Motor neuron (in vitro differentiated cells): ENCODE measurements at places on chromosomes 12 and 14. TPM values are rescaled to one million over a fixed set of nuclear protein-coding genes. Genes with fewer than 3 reads are reported as not detected.

GRCh38 chr14:71336489-71337192, 429.4 kb downstream of the PCNX1 start:
- ATAC-seq = no peak

- ATAC-seq = peak; percentile 69
Observed at GRCh38 chr12:70823182-70823976, 97.2 kb downstream of the PTPRR start.

DNA sequence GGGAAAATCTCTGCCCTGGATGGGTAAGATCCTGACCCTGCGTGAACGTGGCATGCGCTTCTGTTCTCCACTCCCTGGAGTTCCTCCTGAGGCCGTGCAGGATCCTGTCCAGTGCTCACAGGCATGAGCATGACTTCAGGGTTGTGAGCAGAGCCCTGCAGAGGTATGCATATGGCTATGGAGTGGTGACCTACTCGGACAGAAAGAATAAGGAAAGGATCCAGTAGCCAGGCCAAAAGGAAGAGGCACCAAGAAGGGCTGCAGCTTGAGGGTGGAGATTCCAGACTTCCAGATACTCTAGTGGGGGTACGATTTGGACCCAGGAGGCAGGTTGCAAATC, 20.8 kb upstream of the CD27 start:
- ATAC-seq = peak; percentile 38

DNA sequence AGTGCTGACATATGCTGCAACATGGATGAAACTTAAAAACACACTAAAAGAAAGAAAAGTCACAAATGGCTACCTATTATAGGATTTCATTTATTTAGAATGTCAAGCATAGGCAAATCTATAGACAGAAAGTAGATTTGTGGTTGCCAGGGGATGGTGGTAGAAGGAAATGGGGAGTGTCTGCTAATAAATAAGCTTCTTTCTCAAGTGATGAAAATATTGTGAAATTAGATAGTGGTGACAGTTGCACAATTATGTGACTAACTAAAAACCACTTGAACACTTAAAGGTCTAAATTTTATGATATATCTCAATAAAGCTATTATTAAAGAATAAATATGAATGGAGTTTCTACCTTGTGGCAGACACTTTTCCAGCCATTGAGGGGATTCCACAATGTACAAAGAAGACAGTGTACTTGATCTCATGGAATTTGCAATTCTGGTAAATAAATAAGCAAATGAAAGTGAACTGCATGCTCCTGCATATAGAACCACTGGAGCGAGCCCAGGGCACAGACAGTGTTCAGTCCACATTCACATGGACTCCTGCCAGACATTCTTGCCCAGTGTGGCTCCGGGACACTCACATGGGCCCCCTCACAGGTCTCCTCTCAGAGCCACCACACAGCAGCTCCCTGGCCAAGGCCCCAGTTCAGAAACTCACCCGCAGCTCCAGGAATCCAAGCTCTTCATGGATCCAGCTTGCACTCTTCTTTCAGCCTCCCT, 107.1 kb upstream of the ARID2 start:
- ATAC-seq = no peak

GRCh38 chr12:62291864-62292760, 31.9 kb downstream of the USP15 start:
- ATAC-seq = no peak

- no peak for ATAC-seq
Observed at GRCh38 chr12:116689979-116690744, 47.7 kb downstream of the SPRING1 start.

GRCh38 chr12:108117902-108118301, 11.2 kb upstream of the WSCD2 start:
- no peak for ATAC-seq

DNA sequence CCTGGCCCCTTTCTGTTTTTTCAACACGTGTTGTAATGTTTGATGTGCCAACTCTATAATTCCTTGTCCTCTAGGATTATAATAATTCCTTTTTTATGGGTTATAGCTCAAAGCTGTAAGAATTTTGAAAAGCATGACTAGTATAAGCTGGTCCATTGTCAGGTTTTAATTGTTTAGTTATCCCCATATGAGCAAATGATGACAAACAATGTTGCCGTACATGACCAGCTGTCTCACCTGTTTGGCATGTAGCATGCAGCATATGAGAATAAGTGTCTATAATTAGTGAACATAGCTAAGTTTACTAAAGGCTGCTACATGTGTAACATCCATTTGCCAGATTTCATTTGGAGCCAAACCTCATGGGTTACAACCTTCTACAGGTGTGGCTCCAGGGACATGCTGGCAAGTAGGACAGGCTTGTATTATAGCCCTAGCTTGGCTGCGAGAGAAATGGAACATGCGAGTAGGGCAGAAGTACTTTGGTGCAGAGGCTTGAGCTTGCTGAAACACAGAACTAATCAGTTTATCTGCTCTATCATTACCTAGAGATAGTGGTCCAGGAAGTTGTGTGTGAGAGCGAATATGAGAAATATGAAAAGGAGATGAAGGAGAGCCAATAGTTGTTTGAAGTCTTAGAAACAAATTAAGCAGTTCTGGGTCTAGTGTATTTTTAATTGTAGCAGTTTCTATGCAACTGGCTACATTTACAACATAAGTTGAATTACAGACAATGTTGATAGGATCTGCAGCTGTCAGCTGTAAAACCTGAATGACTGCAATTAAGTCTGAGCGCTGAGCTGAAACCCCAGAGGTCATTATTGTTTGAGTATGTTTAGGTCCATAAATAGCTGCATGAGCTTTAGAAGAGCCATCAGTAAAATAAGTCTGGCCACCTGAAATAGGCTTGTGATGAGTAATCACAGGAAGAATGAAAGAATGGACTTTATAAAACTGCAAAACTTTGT, 22.6 kb upstream of the MAPKAPK5 start:
- no peak for ATAC-seq

GRCh38 chr12:63844391-63845341, at the start of gene SRGAP1:
TSS of gene SRGAP1 (plus strand) at chr12:63844700. CDS start at chr12:63844817, 117 bp downstream.
- peak; percentile 17 for ATAC-seq

The ENDOU gene
- 0.29 and 0.45 TPM in 2 replicates for total RNA-seq

The CBLN3 gene
- 1.1 and 1.3 TPM in 2 replicates for total RNA-seq

The RERGL gene
- 0.86 and 1.1 TPM in 2 replicates for total RNA-seq

The TCP11L2 gene
- 29.2 and 29.9 TPM in 2 replicates for total RNA-seq

The TGM1 gene
- 1.0 and 1.1 TPM in 2 replicates for total RNA-seq

The RAD51B gene
- 6.6 and 10.4 TPM in 2 replicates for total RNA-seq
